ENCODE measurements at places on chromosomes 1 and 21.

- DNase-seq: no peak
Measured at GRCh38 chr1:241265428-241265827, 91.6 kb downstream of the RGS7 start.

DNA sequence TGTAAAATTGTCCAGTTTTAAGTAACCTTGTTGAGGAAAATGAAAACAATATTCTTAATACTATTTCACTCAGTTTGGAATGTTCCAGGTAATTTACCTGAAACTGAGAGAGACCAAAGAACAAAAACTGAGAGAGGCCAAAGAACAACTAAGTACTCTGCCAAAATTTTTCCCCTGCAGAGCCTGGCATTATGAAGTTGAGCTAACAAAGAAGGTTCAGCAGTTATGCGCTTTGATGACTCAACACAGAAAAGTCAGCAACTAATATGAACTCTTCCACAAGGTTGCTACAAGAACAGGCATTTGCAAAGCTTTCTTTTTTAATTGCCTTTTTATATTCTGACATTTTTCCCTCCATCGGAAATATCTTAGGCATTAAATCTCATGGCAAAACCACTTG is 270.9 kb downstream of the CHRM3 start:
- no peak for DNase-seq

DNA sequence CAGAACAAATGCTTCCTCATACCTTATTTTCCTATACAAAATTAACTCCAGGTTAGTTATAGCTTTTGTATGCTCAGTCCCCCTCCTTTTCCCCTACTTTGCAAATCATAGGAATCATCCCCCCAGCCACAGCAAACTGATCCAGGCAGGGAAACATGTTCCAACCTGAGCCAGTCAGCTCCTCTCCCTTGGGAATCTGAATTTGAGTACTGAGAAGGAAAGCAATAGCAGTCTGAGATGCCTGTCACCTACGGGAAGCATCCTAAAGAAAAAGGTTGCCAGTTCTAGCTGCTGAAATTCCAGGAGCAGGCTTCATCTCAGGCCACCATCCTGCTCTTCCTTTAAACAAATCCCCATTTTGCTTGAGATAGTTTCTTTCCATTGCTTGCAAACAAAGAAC is 6.9 kb downstream of the ADSS2 start:
- DNase-seq: no peak

DNA sequence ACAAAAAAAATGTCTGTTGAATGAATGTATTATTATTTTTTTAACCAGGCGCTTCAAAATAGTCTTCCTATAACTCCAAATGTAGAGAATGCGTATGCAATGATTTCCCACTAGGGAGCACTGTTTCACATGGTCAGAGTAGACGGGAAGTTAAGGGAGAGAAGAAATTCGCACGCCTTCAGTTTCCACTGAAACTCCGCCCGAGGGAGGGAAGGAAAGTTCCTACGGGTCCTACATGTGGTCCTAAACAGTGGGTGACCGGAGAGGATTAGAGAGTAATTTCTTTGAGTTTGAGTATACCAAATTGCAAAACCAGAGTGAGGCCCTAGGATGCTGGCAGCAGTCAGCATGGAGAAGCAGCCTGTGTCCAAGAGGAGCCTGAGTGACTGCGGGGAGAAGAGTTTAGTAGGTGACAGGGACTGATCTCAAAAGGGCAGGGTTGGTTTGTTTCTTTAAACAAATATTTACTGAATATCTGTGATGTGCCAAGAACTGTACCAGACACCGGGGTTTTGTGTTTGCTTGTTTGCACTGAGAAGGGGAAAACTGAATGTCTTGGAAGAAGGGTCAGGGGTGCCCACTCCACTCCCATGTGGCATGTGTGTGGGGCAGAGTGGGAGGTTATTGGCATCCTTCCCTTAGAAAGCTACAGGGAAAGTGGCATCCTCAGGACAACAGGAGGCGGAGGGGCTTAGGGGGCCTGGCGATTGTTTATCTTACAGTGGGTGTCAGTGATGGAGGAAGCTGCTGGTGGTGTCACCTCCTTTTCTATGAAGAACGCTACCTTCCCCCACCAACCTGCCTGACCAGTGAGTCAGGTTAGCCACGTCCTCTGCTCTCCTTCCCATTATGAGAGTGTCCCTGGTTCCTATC is 22.8 kb downstream of the RNU5D-1 start:
- DNase-seq: peak; percentile 36

DNA sequence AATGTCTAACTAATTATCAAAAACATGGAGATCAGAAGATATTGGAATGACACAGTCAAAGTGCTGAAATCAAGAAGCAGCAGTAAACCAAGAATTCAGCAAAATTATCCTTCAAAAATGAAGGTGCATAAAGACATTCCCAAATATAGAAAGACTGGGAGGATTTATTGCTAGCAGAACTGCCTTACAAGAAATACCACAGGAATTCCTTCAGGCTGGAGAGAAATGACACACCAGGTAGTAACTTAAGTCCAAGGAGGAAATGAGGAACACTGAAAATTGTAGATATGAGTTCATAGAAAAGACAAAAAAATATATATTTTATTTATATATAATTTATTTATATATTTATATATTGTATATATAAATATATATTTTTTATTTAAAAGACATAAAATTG is 217.2 kb downstream of the RPS6KC1 start:
- no peak for DNase-seq

DNA sequence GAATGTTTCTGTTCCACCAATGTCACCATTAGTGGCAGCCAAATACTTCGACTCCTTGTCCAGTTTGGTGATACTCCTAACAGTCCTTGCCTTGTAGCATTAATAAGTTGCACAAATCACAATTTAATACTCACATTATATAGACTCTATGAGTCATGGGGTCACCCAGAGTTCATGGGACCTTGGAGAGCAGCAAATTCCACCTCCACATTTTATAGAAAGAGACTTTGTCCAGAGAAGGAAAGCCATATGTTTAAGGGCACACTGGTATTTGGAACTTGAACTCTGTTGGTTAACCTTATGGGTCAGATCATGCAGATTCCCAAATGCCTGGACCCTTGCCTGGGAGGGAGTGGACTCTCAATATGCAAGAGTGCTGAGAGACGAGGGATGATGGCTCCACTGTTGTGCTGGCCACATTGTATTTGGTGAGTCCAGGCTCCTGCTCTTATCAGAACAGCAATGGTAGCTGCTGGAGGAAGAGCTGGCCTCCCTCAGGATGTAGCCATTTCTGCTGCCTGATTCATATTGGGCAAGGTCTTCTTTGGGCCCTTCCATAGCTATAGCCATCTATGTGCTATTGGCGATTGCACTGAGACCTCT is 30.6 kb downstream of the DNAJC6 start:
- no peak for DNase-seq

- no peak for DNase-seq
Measured at GRCh38 chr1:98196012-98196411, 275.2 kb upstream of the DPYD start.

- DNase-seq: no peak
Measured at GRCh38 chr21:40671716-40672115, 175.2 kb downstream of the DSCAM start.

DNA sequence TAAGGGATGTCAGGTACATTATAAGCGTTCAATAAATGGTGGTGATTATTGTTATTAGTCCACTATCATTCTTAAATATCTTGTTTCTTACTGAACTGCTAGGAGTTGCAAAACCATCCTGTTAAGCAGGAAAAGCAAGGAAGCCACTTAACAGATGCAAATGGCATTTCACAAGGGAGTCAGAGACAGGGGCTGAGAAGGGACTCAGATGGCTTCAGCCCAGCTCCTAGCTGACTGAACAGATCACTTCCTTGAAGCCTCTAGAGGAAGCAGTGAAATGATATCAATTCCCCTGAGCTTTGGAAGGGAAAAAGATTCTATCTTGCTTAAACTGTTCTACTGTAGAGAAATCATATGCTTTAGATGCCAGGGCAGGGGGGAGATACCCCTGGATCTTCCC is 151.5 kb downstream of the ST6GALNAC5 start:
- DNase-seq: no peak
